Cortex of kidney (tissue), 1 donor: ENCODE measurements at places on chromosomes 3 and 15.

DNA sequence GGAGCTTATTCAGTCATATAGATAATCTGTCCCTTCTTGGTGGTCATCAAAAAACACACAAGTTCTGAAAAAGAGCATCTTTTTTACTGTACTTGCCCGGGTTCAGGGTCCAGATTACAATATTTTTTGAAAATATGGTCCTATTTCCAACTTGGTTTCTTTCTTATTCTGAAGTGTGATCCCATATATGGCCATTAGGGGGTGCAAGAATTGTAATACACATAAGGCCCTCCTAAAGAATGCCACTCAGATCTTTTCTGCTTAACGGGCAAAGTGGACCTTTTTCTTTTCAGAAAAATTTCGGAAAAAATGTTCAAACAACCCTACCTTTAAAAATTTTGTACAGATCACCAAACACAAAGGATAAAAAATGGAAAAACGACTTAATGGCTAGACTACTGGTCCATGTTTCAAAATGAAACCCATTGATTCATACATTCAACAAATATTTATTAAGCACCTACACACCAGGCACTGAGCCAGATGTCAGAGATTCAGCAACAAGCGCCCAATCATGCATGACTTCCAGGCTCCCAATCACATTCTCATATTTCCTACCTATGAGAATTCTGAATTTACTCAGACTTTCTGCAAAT is 102.0 kb upstream of the MYRIP start:
- DNase-seq: no peak

- no peak for DNase-seq
Measured at GRCh38 chr15:96037584-96037983, 292.9 kb upstream of the NR2F2 start.

GRCh38 chr3:93988764-93989163 is 8.8 kb downstream of the ARL13B start:
- DNase-seq: no peak

GRCh38 chr3:31227131-31227562 is 305.6 kb upstream of the STT3B start:
- DNase-seq: no peak

DNA sequence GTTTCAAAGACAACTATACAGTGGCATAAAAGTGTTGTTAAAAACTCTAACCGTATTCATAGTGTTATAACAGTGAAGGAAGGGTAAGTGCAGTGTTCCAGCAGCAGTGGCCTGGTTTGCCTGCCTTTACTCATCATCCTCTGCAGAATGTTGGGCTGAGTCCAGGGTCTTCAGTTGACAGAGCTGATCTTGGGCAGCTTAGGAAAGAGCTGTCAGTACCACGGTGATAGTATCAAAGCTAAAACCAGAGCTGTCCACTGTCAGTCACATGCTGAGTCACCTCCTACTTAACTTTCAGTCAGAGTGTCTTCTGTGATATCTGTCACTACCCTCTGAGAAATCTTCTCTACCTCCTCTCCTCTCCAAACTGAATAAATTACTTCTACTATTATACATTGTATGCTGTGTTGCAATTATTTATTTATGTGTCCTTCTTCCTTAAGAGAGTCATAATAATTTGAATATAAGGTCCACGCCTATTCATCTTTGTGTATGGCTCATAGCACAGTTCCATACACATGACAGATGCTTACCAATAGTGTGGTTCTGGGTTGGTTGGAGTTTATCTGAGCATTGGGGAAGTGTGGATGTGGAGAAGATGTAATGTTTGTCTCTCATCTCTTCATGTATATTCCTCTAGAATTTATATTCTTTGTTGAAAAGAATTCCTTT is 242.1 kb downstream of the ZIC1 start:
- DNase-seq: no peak

- DNase-seq: no peak
Measured at GRCh38 chr15:52349052-52349700, 53.6 kb upstream of the MYO5C start.

DNA sequence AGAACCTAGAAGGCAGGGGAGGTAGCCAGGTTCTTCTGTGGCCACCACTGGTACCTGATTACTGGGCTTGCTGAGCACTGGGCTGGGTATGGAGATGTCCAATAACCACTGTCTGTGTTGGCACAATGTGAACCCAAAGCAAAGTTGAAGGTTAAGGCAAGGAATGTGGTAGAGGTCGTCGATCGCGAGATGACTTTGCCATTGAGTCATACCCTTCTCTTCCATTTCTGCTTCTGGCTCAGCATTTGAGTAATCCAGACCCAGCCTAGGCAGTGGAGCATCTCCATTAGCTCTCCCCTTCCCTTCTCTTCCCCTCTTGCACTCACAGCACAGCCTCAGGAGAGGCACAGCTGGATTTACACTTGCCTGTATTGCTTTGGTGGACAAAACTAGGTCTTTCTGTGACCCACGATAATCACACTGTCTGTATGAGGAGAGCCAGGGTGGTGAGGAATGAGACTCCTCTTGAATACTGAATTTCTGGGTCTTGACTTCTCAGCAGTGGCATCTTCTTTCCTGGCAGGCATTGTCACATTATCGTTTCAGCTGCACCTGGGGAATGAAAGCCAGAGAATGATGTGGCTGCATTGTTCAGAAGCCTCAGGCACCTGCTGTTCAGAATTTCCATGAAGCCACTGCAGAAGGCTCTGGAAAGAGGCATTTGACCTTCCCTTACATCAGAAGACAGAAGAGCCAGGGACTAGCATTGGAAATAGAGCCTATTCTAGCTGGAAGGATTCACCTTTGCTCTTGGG is 272.6 kb downstream of the PDCD6IP start:
- no peak for DNase-seq

DNA sequence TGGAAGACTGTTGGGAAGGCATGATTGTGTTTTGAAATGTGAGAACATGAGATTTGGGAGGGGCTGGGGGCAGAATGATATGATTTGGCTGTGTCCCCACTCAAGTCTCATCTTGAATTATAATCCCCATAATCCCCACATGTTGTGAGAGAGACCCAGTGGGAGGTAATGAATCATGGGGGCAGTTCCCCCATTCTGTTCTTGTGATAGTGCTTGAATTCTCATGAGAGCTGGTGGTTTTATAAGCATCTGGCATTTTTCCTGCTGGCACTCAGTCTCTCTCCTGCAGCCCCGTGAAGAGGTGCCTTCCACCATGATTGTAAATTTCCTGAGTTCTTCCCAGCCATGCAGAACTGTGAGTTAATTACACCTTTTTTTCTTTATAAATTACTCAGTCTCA is 430.5 kb downstream of the OTOL1 start:
- DNase-seq: no peak

- no peak for DNase-seq
Measured at GRCh38 chr15:63597821-63598220, 634 bp downstream of the FBXL22 start.

DNA sequence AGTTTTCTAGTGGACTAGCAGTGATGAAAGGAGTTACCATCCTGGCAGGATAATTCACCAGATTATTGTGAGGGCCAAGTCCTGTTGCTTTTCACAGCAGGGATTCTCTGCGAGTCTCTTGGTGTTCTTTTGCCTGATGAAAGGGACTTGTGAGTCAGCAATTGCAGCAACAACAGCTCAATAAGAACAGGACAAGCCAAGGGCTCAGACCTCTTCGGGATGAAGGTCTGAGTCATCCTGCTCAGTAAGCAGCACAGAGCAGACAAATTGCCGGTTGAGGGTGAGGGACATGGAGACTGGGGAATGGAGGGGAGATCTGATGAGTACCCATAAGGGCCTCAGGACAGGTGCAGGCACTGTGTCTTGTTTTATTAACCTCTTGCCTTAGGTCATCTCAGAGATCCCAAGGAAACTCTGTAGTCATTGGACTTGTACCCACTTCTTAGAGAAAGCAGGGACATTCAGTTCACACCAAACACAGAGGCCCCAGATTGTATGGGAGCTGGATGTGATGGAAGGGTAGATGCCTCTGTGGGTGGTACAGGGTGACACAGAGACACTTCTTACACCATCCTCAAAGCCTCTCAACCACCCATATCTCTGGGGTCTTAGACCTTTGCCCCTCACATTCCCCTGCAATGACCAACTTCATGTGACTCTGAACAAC is 173.8 kb upstream of the TLE3 start:
- no peak for DNase-seq

DNA sequence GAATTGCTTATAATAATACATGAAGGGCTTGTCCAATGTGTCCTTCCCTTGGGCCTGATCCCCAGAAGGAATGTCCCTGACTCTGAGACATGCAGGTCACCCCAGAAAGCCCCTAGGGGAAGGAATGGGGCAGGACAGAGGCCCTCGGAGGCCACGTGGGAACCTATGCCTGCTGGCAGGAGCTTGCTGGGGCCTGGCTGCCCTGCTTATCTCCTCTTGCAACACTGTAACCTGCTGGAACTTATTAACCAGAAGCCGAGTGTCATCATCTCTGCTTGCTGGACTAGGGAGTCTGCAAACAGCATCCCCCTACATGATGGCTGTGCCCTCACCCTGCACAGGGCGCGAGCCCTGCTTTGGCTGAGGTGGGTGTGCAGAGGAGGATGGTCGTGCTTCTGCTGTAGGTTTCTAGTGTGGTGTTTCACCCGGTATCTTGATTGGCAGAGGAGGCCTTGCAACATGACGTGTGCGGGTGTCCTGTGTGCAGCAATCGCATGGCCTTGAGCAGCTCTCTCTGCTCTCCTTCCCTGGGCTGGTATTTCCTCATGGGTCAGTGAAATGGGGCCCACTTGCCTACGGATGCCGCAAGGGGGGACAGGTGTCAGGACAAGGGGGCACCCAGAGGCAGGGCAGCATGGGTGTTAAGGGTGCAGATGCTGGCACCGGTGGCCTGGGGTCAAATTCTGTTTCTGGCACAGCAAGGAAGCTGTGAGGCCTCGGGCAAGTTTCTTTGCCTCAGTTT is 5.0 kb downstream of the CHST13 start:
- no peak for DNase-seq

DNA sequence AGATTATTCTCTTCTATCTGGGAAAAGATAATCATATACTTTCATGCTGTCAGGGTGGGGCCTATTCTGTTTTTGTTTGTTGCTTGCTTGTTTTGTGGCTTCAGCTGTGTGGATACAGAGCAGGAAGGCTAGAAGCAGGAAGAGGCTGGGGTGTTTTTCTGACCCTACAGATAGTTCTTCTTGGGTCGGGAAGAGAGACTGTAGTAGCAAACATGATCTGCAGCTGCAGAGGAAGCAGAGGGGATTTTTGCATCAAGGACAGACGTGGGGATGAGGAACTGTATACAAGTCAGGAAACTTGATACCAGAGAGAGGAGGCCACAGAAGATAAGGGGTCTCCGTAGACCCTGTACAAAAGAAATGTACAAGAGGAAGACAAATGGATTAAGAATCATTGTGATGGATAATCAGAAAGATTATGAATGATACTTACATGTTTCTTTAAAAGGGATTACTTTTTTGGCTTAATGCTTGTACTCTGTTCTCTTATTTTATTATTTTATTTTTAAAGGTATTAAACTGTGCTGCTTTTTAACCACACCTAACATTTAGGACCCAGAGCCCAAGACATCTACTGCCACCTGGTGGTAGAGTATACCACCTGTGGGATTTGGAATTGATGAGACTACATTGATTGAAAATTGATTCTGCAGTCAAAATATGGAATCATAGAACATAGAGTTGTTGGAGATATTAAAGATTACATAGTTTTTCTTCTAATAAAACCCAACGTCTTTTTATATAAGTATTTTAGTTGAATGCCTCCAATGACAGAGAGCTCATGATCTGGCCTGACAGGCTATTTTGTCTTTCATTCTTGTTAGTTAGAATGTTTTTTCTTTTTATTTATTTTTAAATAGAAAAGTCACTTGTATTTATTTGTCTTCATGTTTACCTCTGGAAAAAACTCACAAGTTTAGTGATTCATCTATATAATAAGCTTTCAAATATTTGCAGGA is 87.3 kb upstream of the ROPN1 start:
- no peak for DNase-seq

- DNase-seq: no peak
Measured at GRCh38 chr3:36196058-36196457, 184.2 kb upstream of the STAC start.

DNA sequence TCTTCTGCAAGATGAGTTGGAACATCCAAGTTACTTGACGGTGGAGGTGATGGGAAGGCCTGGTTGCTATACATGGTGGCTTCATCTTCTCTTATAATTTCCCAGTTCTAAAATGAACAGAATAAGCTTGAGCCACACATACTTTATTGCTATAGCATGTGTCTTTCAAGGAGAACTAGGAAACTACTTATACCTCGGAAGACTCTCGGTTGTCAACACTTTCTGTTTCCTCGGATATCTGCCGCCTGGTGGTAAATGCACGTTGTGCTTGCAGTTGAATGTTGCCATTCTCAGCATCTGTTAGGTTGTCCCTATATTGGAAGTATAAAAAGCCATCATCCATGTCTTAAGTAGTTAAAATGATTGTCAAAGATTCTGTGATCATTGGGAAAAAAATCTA is 117.5 kb upstream of the PRTG start:
- DNase-seq: no peak

DNA sequence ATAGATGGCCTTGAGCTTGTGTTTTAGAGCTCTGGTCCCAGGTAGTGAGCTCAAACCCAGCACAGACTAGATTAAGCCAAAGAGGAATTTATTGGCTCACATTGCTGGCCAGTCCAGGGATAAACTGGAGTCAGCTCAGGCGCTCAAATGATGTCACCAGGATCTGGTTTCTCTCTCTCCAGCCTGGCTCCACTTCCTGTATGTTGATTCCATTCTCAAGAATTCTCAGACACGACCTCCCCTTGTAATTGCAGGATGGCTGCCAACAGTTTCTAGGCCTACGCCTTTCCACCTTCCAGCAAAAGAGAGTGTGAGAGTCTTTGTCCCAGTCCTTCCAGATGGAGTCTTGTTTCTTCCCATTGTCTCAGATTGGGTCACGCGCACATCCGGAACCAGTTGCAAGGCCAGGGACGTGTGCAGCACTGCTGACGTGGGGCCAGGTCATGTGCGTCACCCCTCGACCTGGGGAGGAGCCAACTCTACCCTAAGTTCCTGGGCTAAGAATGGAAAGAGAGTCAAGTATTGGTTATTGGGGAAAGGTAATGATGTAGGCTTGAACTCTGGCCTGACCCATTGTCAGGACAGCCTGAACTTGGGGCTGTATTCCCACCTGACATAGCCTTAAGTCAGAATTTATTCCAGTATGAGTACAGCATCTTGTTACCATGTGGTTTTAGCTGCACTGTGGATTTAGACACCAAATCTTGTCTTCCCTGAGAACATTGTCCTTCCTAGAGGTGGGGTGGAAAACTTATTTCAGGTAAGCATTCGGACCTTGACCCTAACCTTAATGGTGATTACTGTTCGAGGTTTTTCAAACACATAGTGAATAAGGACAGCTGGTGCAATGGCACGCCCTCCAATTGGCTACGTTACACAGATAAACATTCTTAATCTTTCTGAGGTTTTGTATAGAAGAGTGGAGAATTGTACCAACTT is 31.6 kb downstream of the CACNA1D start:
- DNase-seq: no peak

GRCh38 chr3:129336093-129336706 is 57.5 kb downstream of the HMCES start:
- no peak for DNase-seq

DNA sequence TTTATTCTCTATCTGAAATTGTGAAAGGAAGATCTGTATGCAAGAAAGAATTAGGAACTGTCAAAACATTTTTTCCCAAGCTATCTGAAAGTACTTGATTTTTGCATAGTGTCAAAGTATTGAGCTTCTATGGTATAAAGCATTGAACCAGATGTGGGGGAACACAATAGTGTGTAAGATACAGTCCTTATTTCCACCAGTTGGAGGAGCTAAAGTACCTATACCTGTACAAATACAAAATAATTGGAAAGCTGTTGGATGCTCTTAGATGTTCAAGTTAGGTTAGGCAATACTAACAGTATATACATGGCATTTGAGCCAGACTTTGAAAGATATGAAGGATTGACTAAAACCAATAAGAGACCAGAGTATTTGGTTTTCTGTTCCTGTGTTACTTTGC is 148.4 kb downstream of the B3GALNT1 start:
- no peak for DNase-seq

GRCh38 chr15:93247466-93248121 is 158.6 kb upstream of the RGMA start:
- DNase-seq: no peak
